ENCODE measurements at places on chromosomes 1 and 21. TPM values are rescaled to one million over a fixed set of nuclear protein-coding genes. Genes with fewer than 3 reads are reported as not detected.

DNA sequence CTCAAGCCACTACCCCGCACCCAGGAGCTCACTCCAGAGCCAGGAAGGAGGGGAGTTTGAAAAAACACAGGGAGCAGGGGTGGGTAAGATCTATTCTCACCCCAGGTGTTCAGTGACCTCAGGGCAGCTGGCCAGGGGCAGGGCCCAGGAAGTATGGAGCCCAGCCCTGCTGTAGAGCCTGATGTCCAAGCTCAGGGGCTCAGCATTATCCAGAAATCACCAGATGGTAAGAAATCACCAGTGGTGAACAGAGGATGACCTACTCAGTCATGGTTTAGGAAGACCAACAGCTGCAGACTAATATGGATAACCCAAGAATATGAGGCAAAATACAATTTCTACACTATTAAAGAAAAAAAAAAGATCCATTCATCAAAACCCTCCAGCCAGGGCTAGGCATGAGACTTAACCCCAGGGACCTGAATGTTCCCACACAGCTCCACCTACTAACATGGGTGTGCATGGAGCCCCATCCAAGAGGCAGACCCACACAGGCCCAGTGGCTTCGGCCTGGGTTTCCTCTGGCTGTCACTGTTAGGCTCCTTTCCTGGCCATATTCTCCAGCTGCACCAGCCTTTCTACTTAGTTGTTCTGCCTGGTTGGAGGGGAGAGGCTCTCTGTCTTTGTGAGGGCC, 67.6 kb downstream of the KCNN3 start:
- no peak for DNase-seq

DNA sequence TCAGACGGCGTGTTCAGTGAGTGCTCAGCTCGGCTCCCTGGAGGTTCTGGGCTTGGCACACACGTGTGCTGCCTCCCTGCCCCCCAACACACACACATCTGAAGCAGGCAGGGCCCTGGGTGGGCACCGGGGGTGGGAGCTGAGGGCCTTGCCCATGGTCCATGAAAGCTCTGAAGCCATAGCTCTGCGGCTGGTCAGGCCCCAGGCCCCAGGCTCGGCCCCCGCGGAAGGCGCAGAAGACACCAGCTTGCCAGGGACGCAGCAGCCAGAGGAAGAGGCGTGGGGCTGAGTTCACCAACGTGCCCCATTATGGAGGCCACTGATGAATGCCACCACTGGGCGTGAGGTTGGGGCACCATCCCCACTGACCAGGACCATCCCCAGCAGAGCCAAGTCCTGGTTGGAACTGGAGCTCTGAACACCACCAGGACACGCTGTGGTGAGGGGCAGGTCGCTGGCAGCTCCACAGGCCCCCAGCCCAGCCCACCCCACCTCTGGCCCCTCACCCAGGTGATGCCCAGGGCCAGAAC, 4.2 kb downstream of the AURKAIP1 start:
- DNase-seq: no peak

The RHBDL2 gene
- polyA plus RNA-seq: 0.53 TPM

The UBXN10 gene
- polyA plus RNA-seq: 0.15 TPM

The OLFM3 gene
- polyA plus RNA-seq: 0.37 TPM

DNA sequence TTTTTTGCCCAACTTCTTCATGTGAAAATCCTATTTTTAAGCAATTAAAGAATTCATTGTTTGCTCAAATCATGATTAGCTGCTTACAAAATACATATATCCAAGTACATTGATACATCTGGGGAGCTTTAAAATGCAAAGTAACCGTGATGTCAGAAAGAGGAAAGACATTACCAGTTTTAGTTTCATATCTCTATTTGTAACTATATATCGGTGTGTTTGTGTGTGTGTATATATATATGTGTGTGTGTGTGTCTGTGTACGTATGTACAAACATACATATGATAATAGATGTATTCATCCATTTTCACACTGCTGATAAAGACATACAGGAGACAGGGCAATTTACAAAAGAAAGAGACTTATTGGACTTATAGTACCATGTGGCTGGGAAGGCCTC, 310.1 kb downstream of the DPYD start:
- no peak for DNase-seq

DNA sequence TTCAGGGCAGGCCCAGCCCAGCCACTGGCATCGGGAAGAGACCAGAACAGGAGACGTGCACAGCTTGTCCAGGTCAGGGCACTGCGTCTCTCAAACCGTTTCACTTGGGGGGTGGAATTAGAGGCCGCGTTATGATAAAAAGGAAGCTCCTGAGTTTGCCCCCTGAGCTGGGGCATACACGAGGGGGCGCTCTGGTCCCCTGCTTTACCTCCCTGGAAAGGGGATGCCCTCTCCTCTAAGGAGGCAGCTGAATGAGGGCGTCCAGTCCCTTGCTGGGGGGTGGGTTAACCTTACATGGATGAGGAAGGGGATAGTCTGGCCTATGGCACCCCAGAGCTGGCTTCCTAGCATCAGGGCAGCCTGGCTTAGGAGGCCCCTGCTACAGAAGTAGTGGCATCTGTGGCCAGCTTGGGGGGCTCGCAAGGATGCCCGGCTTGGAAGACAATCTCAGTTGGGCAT, 2.3 kb downstream of the MYOG start:
- no peak for DNase-seq

GRCh38 chr1:26210147-26210870, 19.9 kb downstream of the CATSPER4 start:
- DNase-seq: no peak

GRCh38 chr21:43992121-43992520, 20.0 kb upstream of the TRAPPC10 start:
- no peak for DNase-seq

- DNase-seq: no peak
These were observed 77.4 kb upstream of the TMPRSS2 start for GRCh38 chr21:41585199-41585994.

DNA sequence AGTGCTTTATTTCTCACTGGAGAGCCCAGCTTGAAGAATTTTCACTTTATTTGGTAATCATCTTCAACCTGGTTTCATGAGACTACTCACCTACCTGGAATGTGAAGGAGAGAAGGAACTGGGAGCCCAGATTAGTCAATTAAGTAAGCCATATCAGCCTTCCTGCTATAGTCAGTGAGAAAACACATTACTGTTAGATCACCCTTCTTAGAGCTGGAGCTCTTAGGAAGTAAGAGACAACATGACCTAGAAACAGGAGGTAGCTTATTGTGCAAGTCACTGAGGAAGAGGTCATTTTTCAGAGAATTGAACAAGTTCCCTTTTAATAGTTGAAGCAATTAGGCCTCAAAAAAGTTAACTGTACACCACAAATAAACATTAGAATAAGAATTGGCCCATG, 49.2 kb upstream of the TEKT2 start:
- DNase-seq: no peak

- DNase-seq: no peak
These were observed 7.0 kb downstream of the TMEM63A start for GRCh38 chr1:225875044-225875815.

- no peak for DNase-seq
These were observed 58.3 kb downstream of the KCNAB2 start for GRCh38 chr1:6103854-6104530.

The GRIK3 gene
- polyA plus RNA-seq: 0.54 TPM

- no peak for DNase-seq
These were observed 2119.0 kb downstream of the MRPL39 start for GRCh38 chr21:23488245-23488644.

The CYP4A22 gene
- 0.09 TPM for polyA plus RNA-seq

DNA sequence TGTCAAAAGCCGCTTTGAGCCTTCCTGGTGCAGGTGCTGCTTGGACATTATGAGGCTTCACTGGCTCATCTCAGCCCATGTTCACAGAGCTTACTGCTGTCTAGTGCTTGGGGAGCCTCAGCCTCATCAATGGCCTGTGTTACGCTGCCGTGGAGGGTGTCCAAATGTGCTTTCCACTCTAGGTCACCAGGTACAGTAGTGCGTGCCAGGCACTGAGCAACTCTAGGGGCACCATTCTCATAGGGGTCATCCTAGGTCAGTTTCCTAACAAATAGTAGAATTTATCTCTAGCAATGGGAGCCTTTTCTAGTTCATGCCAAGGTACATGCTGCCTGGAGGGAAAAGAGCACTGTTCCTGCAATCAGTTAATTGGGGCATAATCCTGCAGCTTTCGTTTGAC, 193.8 kb downstream of the DYRK1A start:
- DNase-seq: no peak

GRCh38 chr1:209667103-209667502, 8.1 kb upstream of the G0S2 start:
- no peak for DNase-seq

- peak; percentile 24 for DNase-seq
These were observed 28.8 kb downstream of the TTLL7 start for GRCh38 chr1:83970114-83970513.

DNA sequence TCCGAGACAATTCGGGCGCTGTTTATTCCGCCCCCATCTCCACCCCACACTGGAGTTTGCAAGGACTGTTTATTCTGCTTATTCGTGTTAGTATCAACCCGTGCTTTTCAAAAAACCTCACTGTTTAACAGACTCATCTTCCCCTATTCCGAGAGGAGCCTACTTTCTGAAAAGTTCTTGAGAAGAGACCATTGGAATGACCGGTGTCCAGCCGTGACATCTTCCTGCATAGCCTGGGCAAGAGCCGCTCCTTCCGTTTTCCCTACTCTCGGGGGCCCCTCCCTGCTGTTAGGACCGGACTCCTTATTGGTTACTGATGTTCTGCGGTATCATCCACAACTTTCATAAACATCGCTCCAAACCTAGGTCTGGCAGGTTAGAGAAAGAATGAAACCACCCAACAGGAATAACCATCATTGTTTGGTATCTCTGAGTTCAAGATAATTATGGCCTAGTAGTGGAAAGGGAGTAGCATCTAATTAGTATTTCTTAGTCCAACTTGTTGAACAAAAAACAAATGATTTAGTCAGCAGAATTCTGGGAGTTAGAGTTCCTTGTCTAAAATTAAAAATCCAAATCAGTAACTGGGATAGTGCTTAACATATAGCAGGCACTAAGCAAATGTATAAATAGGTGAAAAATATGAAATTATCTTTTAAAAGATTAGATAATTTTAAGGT, 837 bp downstream of the STXBP3 start:
- peak; percentile 71 for DNase-seq

The SLC2A1 gene
- 22.1 TPM for polyA plus RNA-seq

The KRTAP13-1 gene
- not detected for polyA plus RNA-seq

- DNase-seq: no peak
These were observed 3.7 kb upstream of the IBA57 start for GRCh38 chr1:228161866-228162265.

- DNase-seq: no peak
These were observed 68.0 kb downstream of the TRIM11 start for GRCh38 chr1:228338521-228339051.

DNA sequence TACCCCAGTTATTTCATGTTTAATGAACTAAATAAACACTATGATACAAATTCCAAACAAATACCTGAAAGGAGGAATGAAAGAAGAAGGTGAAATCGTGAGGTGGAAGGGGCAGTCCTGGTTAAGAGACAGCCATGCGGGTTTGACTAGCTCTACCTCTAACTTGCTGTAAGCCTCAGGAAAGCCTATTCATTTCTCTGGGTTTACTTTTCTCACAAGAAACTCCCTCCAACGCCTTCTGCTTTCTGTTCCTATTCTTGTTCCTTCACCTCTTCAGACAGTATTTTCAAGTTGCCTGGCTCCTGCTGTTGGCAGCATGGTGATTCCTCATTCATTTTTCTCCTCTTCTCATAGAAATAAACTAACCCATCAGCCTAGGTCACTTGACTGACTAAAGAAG, 92.4 kb downstream of the NTPCR start:
- no peak for DNase-seq

DNA sequence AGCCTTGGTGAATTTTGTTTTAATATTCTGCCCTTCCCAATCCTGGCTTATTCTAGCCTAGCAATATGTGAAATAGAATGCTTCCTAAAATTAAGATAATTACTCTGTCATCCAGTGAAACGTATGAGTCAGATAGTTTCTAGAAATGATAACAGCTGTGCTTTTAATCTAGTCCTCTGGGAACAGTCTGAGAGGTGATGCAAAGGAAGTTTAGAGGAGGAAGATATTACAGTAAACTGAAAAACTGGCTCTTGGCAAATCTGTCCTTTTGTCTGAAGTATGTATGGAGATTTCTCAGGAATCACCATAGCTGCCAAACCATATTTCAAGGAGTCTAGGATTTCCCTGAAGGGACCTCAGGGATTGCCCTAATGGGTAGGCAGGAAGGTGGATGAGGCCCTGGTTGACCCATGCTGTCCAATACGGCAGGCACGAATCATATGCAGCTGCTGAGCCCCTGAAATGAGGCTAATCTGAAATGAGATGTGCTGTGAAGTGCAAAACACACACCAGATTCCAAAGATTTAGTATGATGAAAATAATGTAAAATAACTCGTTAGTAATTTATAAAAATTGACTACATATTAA, 70.8 kb upstream of the LBR start:
- no peak for DNase-seq

DNA sequence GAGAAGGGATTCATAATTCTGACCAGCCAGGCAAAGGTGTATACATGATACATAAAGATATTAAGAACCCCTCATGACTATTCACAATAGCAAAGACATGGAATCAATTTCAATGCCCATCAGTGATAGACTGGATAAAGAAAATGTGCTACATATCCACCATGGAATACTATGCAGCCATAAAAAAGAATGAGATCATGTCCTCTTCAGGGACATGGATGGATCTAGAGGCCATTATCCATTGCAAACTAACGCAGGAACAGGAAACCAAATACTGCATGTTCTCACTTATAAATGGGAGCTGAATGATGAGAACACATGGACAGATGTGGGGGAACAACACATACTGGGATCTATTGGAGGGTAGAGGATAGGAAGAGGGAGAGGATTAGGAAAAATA, 21.4 kb downstream of the CR1L start:
- DNase-seq: no peak

- no peak for DNase-seq
These were observed 21.0 kb downstream of the SDE2 start for GRCh38 chr1:225977937-225978748.

- no peak for DNase-seq
These were observed 80.6 kb upstream of the IPO9 start for GRCh38 chr1:201748335-201748734.

The SERTAD4 gene
- 5.4 TPM for polyA plus RNA-seq

The CFAP74 gene
- polyA plus RNA-seq: 0.24 TPM

DNA sequence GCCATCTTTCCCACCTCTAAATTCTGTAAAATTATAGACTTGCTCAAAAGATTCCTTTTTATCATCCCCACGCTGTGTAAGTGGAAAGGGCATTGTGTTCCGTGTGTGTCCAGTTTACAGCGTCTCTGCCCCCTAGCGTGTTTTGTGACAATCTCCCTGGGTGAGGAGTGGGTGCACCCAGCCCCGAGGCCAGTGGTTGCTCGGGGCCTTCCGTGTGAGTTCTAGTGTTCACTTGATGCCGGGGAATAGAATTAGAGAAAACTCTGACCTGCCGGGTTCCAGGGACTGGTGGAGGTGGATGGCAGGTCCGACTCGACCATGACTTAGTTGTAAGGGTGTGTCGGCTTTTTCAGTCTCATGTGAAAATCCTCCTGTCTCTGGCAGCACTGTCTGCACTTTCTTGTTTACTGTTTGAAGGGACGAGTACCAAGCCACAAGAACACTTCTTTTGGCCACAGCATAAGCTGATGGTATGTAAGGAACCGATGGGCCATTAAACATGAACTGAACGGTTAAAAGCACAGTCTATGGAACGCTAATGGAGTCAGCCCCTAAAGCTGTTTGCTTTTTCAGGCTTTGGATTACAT, 61.9 kb downstream of the POFUT2 start:
- DNase-seq: no peak

GRCh38 chr1:60813071-60813470, 269.3 kb upstream of the NFIA start:
- no peak for DNase-seq

The CSF3R gene
- polyA plus RNA-seq: 3.4 TPM

The NFASC gene
- 1.1 TPM for polyA plus RNA-seq

GRCh38 chr1:61046434-61046833, 35.9 kb upstream of the NFIA start:
- no peak for DNase-seq

GRCh38 chr1:5552787-5553484, 439.3 kb downstream of the NPHP4 start:
- no peak for DNase-seq
